ENCODE measurements at places on chromosomes 16 and 17.

DNA sequence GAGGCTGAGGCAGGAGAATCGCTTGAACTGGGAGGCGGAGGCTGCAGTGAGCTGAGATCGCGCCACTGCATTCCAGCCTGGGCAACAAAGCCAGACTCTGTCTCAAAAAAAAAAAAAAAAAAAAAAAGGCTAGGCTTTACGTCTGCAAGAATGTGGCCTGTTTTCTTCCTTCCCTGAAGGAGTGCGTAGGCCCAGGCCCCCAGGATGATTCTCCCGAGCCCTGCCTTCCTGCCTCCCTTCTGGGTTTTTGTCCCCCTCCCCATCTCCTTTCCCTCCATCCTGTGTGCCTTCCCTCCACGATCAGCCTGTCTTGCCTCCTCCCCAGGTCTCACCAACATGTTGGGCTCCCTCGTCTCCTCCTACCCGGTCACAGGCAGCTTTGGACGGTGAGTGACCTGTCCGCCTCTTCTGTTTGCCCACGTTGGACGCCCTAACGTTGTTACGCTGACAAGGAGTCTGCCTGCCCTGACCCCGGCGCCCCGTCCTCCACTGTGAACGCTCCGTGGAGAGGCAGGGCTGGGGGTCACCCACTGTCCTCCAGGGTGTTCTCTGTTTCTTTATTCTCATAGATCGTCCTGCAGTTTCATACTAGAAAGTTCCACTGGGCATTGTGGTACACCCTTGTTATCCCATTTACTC lies 15.7 kb upstream of the RNF213 start:
- DNase-seq = no peak

GRCh38 chr17:7700510-7700909 lies 4.5 kb upstream of the EFNB3 start:
- DNase-seq = no peak

- DNase-seq = no peak
Measured at GRCh38 chr17:17866425-17866824, 29.6 kb upstream of the SREBF1 start.

DNA sequence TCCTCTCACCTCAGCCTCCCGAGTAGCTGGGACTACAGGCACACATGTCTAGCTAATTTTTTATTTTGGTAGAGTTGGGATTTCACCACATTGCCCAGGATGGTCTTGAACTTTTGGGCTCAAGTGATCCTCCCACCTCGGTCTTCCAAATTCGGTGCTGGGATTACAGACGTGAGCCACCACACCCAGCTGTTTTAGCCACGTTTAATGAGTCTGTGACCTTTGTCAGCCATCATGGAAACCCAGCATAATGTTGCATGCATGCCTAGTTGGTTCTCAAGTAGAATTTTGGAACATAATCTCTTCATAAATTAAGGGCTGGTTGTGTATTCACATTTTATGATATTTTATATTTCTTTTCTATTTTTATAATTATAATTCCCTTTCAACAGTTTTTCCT lies 42.0 kb downstream of the GOSR1 start:
- DNase-seq = no peak

DNA sequence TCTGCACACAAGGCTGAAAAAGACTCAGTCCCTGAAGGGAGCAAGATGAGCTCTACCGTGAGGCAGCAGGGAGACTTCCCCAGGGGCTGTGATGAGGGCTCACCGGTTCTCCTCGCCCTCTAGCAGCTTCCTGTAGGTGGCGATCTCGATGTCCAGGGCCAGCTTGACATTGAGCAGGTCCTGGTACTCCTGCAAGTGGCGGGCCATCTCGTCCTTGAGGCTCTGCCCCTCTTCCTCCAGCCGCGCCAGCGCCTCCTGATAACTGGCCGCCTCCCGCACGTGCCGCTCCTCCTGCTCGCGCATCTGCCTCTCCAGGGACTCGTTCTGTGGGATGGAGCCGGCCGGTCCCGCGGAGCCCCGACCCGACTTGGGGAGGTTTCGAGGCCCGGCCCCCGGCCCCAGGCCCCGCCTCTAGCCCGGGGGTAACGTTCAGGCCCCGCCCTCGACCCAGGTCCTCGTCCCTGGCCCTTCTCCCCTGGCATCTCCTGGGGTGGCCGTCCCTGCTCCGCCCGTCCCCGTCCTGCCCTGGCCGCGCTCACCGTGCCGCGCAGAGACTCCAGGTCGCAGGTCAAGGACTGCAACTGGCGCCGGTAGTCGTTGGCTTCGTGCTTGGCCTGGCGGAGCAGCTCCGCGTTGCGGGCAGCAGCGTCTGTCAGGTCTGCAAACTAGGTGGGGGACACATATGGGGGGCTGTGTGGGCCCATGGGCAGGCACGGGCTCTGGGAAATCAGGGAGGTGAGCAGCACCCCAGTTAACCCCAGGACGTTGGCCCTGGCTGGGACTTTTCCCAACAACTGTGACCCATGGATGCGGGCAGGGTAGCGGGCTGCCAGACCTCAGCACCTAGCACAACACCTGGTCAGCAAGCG lies 3.9 kb downstream of the GFAP start:
- DNase-seq = no peak

DNA sequence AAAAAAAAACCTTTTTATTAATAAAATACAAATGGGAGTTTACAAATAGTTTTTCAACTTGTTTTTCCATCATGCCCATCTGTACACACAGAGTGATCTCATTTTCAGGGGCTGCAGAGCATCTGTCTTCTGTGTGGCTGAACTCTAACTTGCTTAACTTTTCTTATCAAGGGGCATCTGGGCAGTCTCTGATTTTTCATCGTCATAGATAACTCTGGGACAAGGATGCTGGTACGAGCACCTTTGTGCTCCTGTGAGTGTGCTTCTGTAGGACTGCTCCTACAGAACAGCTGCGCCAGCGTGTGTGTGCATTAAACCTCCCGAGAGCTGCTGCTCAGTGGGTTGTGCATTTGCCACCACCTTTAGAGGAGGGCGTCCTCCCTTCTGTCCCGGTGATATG lies 34.6 kb upstream of the TAC4 start:
- no peak for DNase-seq

DNA sequence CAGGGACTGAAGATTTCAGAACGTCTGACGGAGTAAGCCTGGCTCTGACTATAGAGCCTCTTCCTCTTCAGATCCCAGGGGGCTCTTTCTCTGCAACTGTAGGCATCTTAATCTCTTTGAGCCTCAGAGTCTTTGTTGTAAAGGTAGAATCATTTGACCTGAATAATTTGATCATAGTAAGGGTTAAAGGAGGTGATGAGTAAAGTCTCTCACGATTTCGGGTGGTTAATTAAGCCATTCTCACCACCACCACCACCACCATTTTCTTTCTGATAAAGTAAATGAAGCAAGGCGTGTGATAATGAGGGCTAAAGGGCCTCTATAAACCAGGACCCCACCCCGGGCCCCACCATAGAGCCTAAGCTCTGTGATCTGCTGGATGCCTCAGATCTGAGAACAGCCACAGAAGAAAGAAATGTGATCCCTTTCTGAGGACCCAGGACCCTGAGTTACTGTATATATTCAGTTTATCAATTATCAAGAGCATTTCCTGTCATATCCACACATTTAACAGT lies 33.0 kb upstream of the ADAMTS18 start:
- no peak for DNase-seq

- no peak for DNase-seq
Measured at GRCh38 chr17:74045608-74046280, 157.7 kb upstream of the RPL38 start.

- no peak for DNase-seq
Measured at GRCh38 chr17:42193216-42193968, 902 bp downstream of the GHDC start.

DNA sequence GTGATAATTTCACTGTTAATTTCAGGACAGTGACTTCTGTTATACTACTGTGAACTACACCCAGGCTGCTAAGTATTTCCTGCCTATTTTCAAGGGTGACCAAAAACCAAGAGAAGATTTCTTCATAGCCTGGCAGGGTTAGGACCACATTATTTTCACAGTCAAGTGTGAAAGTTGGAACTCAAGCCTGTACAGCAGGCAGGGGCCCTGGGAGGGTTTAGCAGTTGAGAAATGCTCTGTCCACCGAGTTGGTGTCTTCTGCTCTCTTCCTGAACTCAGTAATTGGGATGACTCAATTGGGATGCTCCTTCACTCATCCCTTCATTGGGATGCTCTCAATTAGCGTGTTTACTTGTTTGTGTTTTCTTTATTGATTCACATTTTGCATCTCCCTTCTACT lies 347.3 kb upstream of the CDH11 start:
- no peak for DNase-seq

- no peak for DNase-seq
Measured at GRCh38 chr17:31411707-31412285, 20.3 kb downstream of the RAB11FIP4 start.
